Activated CD4-positive, alpha-beta T cell treated with anti-CD3 and anti-CD28 coated beads, Interleukin-2, amount 10 ng/mL, durations not matched to agents 24 days and 14 days (primary cell): ENCODE measurements at places on chromosomes 2 and 18.

GRCh38 chr18:5155218-5155906 lies 41.7 kb downstream of the AKAIN1 start:
- no peak for DNase-seq

GRCh38 chr2:222715742-222716141 lies 44.3 kb downstream of the MOGAT1 start:
- DNase-seq, result no peak

- DNase-seq, result no peak
Measured at GRCh38 chr2:149329068-149329467, 1.3 kb upstream of the LYPD6 start.

- peak; percentile 87 for DNase-seq
Measured at GRCh38 chr2:203811491-203812221, 55.9 kb upstream of the CTLA4 start.

- no peak for DNase-seq
Measured at GRCh38 chr2:195009202-195009601, 647.8 kb upstream of the SLC39A10 start.

GRCh38 chr2:53609551-53609950 lies 158.1 kb upstream of the CHAC2 start:
- DNase-seq, result peak; percentile 47

DNA sequence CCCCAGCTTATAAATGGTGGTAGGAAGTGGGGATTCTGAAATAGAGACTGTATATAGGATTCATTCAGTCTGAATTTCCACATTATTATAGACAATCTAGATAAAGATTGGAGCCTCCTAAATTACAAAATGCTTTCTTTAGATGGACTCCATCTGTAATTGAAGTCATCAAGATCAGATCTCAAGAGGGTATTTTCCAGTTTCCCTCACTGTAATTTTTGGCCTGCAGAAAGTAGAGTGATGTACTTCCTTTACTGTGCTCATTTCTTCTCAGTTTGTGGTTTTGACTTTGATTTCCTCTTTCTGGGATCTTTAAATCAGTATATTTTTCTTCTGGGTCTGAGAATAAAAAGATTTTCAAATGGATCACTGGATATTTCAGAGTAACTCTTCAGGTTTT lies 7.2 kb downstream of the BABAM2 start:
- DNase-seq, result no peak

GRCh38 chr2:30425326-30425725 lies 21.7 kb upstream of the LCLAT1 start:
- DNase-seq, result no peak

- DNase-seq, result no peak
Measured at GRCh38 chr2:161101406-161101805, 58.8 kb upstream of the TANK start.

DNA sequence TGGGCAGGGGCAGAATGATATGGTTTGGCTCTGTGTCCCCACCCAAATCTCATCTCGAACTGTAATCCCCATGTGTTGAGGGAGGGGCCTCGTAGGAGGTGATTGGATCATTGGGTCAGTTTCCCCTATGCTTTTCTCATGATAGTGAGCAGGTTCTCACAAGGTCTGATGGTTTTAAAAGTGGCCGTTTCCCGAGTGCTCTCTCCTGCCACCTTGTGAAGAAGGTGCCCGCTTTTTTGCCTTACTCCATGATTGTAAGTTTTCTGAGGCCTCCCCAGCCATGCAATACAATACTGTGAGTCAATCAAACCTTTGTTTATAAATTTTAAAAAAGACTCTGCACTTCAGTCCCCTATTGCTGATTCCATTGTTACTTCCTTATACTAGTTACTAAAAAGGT lies 82.9 kb upstream of the CDKL4 start:
- no peak for DNase-seq

- DNase-seq, result no peak
Measured at GRCh38 chr2:24020244-24020643, 10.4 kb downstream of the MFSD2B start.

DNA sequence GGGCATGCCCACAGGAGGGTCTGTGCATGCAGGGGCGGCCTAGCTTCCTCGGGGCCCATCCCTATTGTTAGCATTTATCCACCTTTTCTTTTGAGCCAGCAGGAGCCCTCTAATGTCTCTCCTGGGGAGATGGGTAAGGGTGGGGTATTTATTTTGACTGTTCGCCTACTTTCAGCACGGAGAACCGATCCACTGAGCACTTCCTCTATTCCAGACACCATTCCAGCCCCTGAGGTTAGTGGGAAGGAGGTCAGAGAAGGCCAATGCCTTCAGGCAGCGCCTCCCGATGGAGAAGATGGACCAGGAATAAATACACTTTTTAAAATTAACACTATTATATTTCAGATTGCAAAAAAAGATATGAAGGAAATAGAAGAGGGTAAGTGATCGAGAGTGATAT lies 276.0 kb downstream of the PHLPP1 start:
- DNase-seq, result no peak

DNA sequence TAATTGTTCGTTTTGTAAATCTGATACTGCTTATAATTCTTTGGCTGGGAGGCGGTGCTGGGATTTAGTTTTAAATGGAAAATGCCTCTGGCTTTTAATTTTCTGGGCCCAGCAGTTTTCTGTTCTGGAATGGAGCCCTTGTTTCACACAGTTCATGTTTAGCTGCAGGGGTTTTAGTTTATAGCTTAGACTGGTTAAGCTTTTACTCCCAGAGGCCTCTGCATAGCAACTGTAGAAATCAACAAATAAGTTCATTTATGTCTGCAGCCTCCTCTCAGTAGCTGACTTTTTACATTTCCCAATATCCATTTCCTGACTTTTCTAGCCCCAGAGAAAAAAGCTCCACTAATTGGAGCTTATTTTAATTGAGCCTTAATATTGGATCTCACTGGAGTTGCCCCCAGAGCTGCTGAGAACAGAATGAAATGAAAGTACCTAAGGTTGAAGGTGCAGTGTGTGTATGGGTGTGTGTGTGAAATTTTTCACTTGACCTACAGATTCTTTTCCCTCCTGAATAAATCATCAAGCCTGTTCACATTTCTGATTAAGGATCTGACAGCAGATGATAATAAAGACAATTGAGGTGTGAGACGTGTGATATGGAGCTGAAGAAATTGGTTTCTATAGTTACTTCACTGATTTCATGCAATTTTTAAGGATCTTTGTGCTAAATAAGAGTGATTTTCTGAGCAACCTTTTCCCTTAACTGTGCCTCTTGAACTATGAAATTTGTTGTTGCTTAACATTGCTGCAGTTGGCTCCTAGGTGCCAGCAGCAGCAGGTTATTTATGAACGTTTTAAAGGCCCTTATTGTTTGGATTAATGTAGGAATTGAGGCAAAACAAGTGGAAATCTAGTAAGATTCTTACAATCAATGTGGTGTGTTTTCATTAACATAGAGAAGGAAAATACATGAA lies 109.6 kb downstream of the TAF4B start:
- no peak for DNase-seq

DNA sequence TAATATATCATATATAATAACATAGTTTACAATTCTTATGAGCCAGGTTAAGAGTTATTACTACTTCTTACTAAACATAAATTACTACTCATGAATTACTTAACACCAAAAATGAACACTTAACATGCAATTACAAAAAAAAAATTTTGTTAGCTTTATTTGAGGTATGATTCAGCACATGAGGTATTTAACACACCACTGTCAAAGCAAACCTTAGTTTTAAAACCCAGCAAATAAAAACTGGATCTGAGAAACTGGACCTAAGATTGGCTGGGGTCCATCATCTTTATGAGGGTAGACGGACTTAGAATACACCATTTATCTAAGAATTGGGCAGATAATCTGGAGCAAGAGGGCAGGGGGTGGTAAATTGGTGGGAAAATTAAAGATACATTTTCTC lies 81.8 kb upstream of the CREB1 start:
- DNase-seq, result no peak

- no peak for DNase-seq
Measured at GRCh38 chr2:63738019-63738418, 103.7 kb upstream of the UGP2 start.

DNA sequence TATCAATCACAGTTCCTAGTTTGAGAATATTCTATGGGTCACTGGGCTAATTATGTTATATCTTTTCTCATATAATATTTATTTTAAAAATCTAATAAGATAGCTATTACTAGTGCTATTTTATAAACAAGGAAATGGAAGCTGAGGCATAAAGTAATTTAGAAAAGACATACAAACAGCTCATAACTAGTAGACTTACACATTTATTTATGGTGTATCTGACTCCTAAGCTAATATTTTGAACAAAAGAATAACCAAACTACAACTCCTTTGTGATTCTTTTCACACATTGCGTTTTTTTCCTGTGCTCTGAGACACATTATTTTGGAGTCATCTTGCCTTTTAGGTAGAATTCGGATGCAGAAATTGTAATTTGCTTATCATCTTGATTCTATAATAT lies 742.0 kb upstream of the LRRTM4 start:
- DNase-seq, result no peak

DNA sequence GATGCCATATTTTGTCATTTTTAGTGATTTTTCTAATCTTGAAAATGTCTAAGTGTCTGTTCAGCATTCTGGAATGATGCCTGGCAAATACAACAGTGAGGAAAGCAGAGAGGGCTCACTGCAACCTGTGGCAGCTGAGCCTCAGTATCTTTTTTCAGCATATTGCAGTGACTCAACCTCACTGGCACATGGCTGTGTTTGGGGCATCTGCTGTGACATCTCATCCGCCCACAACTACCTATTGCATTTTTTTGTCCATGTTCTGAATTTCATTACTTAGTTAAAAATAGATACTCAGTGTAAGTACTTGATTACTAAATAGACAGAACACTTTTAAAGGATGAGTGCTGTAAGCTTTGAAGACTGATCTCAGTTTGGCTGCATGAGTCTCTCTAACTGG lies 10.7 kb downstream of the BABAM2 start:
- no peak for DNase-seq

- DNase-seq, result no peak
Measured at GRCh38 chr2:208129744-208130711, at the start of gene CRYGC. TSS of gene CRYGC (minus strand) at chr2:208129828. CDS start at chr2:208129792, 36 bp downstream.

GRCh38 chr2:149915151-149915550 lies 327.6 kb upstream of the MMADHC start:
- DNase-seq, result no peak

DNA sequence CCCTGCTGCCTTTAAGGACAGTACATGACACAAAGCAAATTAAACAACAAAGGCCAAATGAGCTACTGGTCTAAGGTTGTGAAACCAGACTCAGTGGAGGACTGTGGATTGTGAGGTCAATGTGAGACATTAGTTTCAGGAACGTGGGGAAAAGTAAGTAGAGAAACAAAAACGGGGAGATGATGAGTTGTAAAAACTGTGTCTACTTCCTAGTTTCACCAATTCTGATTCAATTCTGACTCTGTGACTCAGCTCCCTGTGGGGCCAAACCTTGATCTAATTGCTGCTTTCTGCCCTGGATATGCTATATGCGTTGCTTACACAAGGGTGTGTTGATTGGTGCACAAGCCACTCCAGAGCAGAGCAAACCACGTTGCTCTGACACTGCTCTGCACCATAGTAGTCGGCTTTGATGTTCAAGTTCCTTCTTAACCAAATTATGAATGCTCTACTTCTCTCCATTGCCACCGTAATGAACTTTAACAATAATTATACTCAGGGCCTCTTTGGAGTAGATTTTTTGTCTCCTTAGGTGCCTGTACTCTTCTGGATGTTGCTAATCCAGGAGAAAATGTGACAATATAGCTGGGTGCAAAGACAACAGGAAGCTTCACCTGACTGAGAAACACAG lies 1640.1 kb upstream of the CELF4 start:
- no peak for DNase-seq

DNA sequence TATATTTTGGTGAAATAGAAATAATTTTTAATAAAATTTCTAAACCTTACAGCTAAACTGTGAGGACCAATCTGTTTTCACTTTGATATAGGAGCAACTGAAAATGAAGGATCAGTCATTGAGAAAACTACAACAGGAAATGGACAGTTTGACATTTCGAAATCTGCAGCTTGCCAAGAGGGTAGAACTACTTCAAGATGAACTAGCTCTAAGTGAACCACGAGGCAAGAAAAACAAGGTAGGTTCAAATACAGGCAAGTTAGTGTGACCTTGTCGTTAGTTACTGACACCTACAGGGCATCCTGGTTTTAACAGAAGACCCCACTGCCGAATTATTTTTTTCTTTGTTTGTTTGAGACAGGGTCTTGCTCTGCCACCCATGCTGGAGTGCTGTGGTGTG lies 75.5 kb upstream of the STON1 start:
- peak; percentile 50 for DNase-seq

GRCh38 chr2:86633155-86633651 lies 9.5 kb upstream of the RNF103 start:
- DNase-seq, result peak; percentile 37

DNA sequence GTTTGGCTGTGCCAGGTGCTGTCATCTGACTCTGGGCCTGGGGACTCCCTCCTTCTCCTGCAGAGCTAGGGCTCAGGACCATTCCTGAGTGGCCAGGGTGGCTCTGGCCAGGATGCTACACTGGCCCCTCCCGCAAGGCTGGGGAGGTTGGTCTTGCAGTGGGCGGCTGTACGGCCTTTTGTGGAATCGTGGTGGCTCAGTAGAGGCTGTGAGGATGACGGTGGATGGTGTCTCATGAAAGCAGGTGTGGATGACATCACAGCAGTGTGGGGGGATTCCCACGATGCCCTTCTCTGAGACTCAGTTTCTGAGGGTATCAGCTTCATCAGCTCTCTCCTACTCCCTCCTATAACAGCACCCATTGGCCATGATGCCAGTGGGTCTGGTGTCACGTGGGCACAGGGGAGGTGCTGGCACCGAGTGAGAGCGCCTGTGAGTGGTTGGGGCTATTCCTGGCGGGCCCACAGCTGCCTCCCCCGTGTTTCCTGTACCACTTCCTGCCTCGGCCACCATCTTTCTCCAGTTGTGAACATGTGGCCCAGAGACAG lies 144.2 kb upstream of the HDAC4 start:
- peak; percentile 67 for DNase-seq

DNA sequence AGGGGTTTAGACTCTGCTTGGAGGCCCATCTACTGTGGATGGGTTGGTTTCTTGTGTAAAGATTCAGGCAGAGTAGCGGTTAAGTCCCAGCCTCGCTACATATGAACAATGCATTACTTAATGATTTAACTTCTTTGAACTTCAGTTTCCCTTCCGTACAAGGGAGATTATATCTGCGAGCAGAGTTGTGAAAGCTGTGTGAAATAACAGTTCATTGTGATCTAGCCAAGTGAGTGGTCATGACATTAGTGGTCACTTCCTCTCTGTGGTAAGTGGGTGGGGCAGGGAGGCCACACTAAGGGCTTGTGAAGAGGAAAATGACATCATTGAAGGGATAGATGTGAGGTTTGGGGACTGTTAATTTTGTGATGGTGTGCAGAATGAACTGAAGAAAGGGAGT lies 14.1 kb upstream of the MEX3C start:
- DNase-seq, result peak; percentile 87

DNA sequence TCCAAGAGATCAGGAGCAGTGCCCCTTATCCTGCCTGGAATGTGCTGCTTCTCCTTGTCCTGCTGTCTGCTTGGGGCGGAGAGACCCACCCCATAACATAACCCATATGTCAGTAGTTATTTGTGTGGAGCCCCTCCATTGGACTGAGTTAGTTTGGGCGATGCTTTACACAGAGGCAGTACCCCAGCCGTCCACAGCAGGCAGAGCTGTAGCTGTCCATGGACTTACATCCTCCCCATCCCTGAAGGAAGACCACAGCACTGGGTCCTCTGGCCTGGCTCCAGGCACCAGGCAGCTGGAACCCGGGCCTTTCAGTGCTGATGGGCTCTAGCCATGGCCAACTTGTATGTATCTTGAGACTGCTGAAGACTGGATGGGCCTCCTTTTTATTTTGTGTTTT lies 20.3 kb downstream of the GKN2 start:
- DNase-seq, result no peak
